ENCODE measurements at places on chromosomes 16 and 17. TPM values are rescaled to one million over a fixed set of nuclear protein-coding genes. Genes with fewer than 3 reads are reported as not detected.

FOXC2 gene
- polyA plus RNA-seq, result not detected

DNAAF8 gene
- polyA plus RNA-seq, result not detected

SLC16A6 gene
- polyA plus RNA-seq, result 3.0 TPM

NUDT7 gene
- 20.3 TPM for polyA plus RNA-seq

DRC7 gene
- not detected for polyA plus RNA-seq

CLEC19A gene
- polyA plus RNA-seq, result not detected

AGRP gene
- polyA plus RNA-seq, result not detected

CTRL gene
- polyA plus RNA-seq, result 2.9 TPM

FN3KRP gene
- polyA plus RNA-seq, result 36.7 TPM

CTRB1 gene
- polyA plus RNA-seq, result not detected

NLGN2 gene
- not detected for polyA plus RNA-seq

GRCh38 chr16:80695020-80695419 is 109.4 kb downstream of the CDYL2 start:
- no peak for DNase-seq

GRCh38 chr17:5526821-5527598 is 40.6 kb downstream of the MIS12 start:
- DNase-seq, result no peak

GRCh38 chr16:85381738-85382592 is 231.2 kb upstream of the GSE1 start:
- no peak for DNase-seq

GRCh38 chr16:17395849-17396480 is 74.8 kb downstream of the XYLT1 start:
- DNase-seq, result no peak

DNA sequence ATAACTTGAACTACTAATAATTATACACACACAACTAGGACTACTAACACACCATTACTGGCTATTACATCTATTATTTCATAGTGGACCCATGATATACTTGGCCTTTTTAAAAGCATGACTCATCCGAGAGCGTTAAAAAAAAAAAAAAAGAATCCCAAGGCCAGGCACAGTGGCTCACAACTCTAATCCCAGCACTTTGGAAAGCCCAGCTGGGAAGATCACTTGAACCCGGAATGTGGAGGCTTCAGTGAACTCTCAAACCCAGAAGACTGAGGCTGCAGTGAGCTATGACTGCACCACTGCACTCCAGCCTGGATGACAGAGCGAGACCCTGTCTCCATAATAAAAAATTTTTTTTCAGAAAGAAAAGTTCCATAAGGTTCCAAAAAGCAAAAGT is 3.1 kb downstream of the GLG1 start:
- DNase-seq, result no peak

- no peak for DNase-seq
These were observed 1283.7 kb downstream of the TP53TG3F start for GRCh38 chr16:34743115-34743514.

DNA sequence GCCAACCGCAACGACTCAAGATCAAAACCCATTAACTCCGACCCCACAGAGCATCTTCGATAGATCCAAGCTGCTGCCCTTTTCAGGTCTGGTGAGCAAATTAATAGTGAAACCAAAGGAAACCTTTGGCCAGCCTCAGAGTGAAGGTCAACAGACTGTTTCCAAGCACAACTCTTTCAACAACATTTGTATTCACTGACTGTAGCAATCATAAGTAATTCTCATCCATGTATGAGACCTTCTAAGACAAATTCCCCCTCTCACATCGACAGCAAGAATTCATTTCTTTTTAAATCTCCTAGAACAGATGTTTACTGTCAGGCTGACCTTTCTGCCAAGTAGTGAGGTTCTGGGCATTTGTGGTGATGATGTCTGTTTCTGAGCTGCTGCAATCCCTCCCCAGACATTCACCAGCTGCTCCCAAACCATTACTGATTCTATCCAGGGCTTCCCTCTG is 64.2 kb downstream of the SLC39A11 start:
- no peak for DNase-seq

DNA sequence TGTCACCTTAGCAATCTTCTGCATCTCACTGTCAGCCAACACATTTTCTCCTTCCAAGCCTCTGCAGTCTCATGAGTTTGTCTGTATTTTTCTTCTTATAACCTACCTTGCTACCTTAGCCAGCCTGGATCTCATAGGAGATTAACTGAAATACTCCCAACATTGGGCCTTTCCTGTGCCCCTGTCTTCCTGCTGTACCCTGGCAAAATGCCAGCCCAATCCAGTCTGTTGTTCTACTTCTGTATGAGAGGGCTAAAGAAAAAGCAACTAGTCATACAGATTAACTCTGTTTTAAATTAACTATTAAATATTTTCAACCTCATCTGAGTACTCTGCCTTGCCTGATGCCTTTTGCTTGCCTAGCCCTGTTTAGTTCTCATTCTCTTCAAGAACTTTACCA is 18.4 kb downstream of the GOSR1 start:
- DNase-seq, result no peak

GRCh38 chr16:77896415-77897128 is 108.2 kb downstream of the VAT1L start:
- DNase-seq, result no peak

DNA sequence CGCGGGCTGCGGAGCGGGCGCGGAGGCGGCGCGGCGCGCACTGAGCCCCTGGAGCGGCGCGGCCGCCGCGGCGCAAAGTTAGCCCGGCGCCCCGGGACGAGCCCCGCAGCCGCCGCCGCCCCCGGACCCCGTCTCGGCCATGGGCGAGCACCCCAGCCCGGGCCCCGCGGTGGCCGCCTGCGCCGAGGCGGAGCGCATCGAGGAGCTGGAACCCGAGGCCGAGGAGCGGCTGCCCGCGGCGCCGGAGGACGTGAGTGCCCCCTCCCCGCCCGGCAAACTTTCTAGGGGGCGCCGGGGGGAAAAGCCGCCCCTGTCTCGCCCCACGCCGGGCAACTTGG is 388 bp downstream of the RHBDL3 start:
- no peak for DNase-seq

DNA sequence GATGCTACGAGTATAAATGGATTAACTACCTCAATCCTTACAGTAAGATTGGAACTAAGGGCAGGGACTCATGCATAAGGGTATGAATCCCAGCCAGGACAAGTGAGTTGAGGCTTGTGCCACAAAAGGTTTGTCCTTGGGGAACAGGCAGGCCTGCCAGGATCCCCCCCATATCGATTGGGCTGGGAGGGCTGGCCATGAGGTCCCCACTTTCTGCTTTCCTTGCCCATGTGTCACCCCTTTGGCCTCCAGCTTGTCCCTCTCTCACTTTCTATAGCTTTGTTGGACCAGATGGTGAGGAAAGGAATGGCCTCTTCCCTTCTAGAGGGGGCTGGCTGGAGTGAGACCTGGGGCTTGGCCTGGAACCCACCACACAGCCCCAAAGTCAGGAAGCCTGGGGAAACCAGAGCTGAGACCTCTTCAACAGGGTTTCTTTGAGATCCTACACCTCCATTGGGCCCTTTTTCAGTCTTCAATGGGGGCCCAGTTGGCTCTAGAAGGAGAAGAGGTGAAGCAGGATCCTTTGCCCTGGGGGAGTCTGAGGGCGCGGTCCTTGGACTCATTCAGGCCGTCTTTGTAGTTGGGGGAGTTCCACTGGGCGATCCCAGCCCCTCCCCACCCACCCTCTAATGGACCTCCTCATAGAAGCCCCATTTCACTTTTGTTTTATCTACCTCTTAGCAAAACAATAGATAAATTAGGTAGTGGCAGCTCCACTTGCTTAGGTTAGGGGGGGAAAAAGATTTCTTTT is 57.3 kb downstream of the IGF2BP1 start:
- DNase-seq, result no peak

DNA sequence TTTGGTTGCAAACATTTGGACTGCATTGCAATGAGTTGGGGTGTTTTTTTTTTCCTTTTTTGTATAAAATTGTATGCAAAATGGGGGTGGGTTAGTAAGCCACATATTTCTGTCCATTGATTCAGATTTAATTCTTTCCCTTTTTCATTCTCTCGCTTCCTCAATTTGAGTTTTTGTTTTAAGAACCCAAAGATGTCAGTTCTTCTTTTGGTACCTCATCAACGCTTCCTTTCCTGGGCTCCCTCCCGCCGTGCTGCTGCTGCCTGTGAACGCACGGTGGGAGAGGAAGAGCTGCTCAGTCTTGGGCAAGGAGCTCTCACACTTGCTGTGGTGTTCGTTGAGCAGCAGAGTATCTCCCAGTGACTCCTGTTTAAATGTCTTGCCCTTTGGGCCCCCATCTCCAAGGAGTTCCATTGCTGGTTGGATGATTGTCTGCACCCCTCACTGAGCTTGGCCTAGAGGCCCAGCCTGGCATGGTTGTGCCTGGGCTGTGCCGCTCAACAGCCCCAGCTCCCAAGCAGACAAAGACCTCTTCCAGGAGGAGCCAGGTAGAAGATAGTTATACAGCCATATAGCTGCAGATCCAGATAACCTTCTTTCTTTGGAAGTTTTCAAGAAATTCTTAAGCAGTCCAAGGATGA is 13.6 kb downstream of the UBFD1 start:
- DNase-seq, result no peak

- no peak for DNase-seq
These were observed 1.4 kb downstream of the RAB11FIP3 start for GRCh38 chr16:426906-427249.

DNA sequence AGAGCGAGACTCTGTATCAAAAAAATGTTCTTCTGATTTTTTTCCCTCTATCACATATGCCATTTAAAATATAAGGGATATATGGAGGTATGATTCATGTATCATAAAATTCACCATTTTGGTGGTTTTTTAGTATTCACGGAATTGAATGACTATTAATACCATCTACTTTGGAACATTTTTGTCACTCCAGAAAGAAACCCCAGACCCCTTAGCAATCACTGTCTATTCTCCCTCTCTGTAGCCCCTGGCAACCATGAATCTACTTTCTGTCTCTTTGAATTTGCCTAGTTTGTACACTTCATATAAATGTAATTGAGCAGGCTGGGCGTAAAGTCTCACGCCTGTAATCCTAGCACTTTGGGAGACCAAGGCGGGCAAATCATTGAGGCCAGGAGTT is 75.9 kb downstream of the PRKCA start:
- no peak for DNase-seq

GRCh38 chr16:63453261-63453660 is 1417.0 kb upstream of the CDH8 start:
- DNase-seq, result no peak

Data from CD4-positive, CD25-positive, alpha-beta regulatory T cell (primary cell).